ENCODE measurements at places on chromosomes 11 and 22.

DNA sequence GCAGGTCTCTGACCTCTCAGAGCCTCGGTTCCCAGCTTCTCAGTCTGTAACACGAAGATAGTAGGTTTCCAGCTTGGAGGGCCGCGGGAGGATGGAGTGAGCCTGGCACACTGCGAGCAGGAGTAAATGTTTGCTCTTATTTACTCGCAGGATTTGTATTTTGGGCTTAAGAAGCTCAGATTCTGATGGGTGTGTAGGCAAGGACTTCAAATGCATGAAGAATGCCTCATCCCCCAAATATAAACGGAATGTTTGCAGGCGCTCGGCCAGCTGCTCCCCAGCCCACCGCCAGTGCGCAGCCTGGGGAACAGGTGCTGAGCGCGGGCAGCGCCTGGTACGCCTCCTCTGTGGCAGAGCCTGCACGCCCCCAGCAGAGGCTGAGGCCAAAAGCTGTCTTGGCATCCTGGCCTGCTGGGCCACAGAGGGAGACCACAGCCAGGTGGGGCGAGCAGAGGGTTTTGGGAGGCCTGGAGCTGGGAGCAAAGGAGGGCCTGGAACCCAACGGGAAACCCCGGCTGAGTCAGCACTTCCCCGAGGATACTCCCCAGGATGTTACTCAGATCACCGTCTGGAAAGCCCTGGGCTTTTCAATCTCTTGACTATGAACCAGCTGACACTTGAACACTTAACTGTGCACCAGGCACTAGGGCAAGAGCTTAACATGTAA lies 9.4 kb downstream of the EHD1 start:
- peak; percentile 81 for DNase-seq

GRCh38 chr11:47148903-47149531 lies 27.7 kb downstream of the ARFGAP2 start:
- DNase-seq, result no peak

GRCh38 chr11:15794361-15795150 lies 561.8 kb downstream of the SOX6 start:
- DNase-seq, result no peak

DNA sequence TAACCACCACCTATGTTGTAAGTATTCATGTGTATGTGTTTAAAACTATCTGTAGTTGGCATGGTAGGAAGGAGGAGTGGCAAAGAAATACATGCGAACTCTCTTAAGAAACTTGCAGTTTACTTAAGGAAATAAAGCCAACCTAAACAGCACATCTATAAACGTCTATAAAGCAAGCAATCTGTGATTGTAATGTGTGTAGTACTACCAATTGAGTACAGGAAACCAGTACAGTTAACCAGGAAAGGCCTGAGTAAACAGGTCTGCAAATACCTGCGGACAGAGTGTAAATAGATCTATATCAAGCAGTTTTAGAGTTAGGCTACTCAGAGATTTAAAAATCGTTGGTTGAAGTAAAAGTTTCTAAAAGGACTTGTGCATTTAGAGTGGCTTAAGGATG lies 59.5 kb upstream of the AMOTL1 start:
- DNase-seq, result no peak

GRCh38 chr22:37407856-37408255 lies 19.4 kb downstream of the ELFN2 start:
- DNase-seq, result no peak

GRCh38 chr22:24180316-24181087 lies 785 bp upstream of the SUSD2 start:
- no peak for DNase-seq

DNA sequence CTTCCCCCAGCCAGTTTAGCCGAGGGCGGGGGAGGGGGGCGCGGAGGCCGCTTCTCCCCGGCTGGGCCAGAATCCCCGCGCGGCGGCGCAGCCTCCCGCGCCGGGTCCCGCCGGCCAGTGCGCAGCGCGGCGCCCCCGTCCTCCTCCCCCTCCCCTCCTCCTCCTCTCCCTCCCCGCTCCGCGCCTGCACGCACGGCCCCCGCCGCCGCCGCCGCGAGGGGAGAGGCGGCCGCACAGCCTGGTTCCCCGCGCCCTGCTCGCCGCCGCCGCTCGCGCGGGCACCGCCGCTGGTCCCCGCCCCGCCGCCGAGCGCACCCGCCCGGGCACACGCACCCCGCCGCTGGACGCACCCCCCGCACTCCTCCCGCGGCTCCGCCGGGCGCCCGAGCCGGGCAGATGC lies at the start of gene FLRT1:
Gene FLRT1, plus strand, starts transcription at position 356 of the 400 bp plus-strand sequence. CDS start 80,337 bp downstream, outside the sequence.
- no peak for DNase-seq

- no peak for DNase-seq
These were observed 97.1 kb downstream of the CD44 start for GRCh38 chr11:35235936-35236666.

DNA sequence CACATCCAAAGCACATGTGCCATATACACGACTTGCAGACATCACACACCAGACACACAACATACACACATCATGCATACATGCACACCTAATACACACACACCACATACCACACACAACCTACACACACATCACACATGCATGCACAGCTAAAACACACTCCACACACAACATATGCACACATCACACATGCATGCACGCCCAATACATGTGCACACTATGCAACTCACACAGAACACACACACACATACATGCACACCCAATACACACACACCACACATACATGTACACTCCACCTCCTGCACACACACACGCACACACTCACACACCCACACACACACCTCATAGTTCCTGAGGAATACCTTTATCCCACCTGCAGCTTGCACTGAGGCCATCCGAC lies 436.0 kb downstream of the MIAT start:
- no peak for DNase-seq

DNA sequence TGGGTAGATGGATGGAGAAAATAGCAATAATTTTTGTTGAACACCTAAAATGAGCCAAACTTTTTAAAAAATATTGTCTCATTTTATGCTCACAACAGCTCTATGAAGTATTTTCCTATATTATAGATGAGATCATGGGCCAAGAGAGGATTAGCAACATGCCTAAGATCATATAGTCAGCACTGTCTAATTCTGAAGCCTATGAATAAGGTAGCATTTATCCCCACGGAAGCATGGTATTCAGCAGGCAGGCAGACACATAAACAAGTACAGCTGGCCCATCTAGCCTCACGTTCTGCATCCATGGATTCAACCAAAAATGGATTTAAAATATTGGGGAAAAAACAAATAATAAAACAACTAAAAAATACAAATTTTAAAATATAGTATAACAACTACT lies 21.9 kb upstream of the RAB30 start:
- no peak for DNase-seq

DNA sequence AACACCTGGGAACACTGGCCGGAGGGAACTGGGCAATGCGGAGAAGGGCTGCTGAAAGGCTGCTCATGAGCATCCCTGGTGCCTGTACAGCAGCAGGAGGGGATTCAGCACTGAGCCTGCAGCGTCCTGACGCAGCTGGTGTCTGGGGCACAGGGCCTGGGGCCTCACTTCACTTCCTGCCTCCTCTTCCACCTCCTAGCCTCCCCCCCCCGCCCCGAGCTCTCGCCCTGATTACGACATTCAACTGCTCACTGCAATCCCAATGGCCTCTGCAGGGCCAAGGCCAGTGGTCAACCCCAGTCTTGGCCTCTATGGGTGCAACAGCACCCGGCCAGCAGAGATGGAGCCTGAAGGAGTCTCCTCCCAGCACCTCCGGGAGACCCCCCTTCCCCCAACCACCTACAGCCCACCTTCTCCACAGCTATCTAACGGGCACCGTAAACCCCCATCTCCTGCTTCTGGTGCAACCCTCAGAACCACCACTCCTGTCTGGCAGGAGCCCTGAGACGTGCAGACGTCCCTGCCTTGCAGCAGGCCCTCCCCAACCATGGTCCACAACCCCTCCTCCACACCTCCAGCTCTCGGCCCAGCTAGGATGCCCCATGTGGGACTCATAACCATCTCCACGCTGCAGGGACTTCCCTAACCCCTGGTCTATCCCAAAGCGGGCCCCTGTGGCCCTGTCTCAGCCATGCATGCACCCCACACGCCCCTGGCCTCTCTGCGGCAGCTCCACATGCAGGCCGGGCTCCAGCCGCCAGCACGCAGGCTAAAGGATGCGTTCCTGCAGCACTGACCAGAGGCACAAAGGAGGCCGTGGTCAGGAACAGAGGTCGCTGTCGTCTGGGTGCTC lies 38.2 kb downstream of the BRD1 start:
- peak; percentile 59 for DNase-seq

- DNase-seq, result no peak
These were observed 60.3 kb downstream of the NELL1 start for GRCh38 chr11:20729597-20730105.

- DNase-seq, result no peak
These were observed 4.1 kb downstream of the WEE1 start for GRCh38 chr11:9577556-9577955.

GRCh38 chr11:130208241-130209127 lies 48.9 kb downstream of the ST14 start:
- DNase-seq, result no peak

DNA sequence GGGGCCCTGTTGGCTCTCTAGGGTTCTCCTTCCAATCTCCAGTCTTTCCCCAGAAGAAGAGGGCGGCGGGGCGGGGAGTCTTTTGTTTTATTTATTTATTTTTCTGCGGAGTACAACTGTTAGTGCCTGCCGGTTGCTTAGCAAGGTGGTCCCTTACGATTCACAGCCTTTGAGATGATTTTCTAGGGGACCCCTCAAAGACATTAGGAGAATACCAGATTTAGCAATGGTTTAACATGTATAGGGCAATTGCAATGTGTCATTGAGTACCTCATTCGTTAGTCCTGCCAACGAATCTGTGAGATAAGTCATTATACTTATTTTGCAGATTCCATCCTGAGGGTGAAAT lies 307 bp upstream of the MRPL16 start:
- DNase-seq, result no peak

DNA sequence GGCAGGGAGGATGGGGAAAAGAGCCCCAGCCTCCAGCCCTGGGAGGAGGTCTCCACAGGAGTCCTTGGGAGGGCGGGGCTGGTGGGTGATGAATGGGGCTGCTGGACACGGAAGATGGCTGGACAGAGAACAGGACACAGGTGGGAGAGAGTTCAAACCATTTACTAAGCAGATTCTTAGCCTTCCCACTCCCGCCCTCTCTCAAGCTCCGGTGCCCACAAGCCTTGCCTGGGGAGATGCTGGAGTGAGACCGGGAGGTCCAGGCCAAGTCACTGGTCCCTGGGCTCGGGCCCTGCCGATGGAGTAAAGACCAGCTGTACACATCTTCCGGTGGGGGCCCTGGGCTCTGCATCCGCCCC lies 1.4 kb downstream of the CLDN5 start:
- DNase-seq, result no peak

DNA sequence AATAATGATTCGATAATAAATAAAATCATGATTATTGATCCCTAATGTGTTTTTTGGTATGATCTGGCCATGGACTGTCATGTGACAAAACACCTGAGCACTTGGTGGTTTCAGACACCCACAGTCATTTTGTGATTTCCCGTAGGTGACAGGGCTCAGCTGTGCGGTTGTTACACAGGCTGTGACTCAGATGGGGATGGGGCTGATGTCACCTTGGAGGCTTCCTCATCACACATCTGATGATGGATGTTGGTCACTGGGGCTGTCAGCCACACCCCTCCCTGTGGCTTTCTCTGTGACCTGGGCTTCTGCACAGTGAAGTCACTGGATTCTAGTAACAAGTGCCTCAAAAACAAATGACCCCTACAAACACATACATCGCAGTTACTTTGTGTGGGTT lies 995.1 kb downstream of the BRD1 start:
- DNase-seq, result no peak

DNA sequence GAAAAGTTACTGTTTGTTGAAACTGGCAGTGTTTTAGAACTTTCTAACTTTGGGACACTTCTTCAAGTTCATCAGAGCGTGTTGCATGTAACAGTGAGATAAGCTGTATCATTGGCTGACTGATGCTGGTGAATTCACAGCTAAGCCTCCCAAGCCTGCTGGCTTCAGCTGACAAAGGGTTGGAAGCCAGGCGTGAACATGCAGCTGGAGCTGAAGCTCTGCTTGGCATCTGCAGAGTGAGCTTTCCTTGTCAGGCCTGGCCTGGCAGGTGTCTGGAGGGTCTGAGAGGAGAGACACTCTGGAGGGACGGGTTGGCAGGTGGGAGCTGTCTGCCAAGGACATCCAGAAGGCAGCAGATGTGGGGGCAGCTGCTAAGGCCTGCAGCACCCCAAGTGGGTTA lies 1.5 kb downstream of the AMPD3 start:
- no peak for DNase-seq

- peak; percentile 93 for DNase-seq
These were observed 868 bp downstream of the TSPAN18 start for GRCh38 chr11:44727373-44728287.

- DNase-seq, result no peak
These were observed 2.2 kb upstream of the OR51E2 start for GRCh38 chr11:4699697-4700435.

- DNase-seq, result no peak
These were observed 23.8 kb downstream of the LRRC10B start for GRCh38 chr11:61532134-61533038.

DNA sequence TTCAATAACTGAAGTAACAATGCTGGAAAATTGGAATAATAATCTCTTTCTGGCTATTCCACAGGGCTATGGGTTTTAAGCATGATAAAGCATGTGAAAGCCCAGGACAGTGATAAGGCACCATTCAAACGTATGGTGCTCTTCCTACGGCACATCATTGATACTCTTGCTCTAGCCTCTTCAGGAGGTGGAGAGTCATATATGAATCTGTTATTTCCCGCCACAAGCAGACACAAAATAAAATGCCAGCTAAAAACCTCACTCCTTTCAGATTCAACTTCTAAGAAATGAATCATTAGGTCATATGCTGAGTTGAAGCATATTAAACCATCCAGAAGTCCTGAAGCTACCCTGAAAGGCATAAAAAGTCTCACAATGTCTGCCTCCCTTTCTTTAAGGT lies 49.9 kb downstream of the FZD4 start:
- DNase-seq, result no peak

DNA sequence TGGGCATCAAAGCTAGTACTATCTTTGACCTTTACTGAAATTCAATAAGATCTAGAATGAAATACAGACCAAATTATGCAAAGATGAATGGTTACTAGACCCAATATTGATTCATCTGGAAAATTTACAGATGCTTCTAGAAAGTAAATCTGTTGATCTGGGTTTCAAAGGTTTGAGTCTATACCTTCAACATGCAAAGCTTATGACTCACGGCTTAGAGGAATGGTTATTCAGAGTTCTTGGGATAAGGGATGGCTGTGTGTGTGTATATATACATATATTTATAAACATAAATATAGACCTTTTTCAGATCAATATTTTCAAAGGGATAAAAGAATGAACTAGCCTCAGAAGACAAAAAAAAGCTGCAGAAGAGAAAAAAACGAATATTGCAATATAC lies 1.3 kb downstream of the SPTY2D1 start:
- no peak for DNase-seq

DNA sequence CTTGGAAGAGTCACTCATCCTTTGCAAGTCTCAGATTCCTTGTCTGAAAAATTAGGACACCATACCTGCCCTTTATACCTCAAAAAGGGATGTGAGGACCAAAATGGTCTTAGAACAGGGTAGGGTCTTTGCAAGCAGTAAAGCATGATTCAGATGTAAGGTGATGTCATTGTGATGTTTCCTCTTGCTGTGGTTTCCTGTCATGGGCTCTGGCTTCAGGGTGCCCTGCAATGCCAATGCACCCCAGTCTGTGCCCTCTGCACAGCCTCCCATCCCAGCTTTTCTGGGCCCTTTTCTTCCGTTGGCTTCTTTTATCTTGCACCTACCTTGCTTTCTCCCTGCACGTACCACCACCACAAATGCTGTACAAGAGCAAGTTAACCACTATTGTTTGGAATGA lies 87.8 kb upstream of the NNMT start:
- no peak for DNase-seq

- DNase-seq, result no peak
These were observed 34.4 kb downstream of the IGHMBP2 start for GRCh38 chr11:68938088-68938487.

Data from left cardiac atrium (tissue), 4 donors.